ENCODE measurements at places on chromosomes 6 and 20.

- no peak for DNase-seq
These were observed 56.7 kb downstream of the KIAA0319 start for GRCh38 chr6:24589334-24589733.

GRCh38 chr6:71299541-71300470, 11.2 kb downstream of the OGFRL1 start:
- DNase-seq = no peak

DNA sequence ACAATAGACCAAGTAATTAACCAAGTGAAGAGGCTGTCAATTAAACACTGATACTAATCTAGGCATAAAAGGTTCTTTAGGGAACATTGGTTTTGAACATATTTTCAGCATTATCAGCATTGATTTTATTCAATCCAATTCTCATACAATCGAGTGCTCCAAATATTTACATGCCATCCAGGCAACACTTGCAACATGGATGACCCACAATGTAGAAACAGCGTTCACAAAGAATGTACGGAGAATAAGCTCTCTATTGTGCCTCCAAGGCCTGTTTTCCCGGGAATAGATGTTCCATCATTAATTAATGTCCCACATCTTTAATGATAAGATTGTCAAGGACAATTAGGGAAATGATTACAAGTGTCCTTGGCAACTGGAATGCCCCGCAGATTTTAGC, 117.4 kb downstream of the RFX6 start:
- no peak for DNase-seq

DNA sequence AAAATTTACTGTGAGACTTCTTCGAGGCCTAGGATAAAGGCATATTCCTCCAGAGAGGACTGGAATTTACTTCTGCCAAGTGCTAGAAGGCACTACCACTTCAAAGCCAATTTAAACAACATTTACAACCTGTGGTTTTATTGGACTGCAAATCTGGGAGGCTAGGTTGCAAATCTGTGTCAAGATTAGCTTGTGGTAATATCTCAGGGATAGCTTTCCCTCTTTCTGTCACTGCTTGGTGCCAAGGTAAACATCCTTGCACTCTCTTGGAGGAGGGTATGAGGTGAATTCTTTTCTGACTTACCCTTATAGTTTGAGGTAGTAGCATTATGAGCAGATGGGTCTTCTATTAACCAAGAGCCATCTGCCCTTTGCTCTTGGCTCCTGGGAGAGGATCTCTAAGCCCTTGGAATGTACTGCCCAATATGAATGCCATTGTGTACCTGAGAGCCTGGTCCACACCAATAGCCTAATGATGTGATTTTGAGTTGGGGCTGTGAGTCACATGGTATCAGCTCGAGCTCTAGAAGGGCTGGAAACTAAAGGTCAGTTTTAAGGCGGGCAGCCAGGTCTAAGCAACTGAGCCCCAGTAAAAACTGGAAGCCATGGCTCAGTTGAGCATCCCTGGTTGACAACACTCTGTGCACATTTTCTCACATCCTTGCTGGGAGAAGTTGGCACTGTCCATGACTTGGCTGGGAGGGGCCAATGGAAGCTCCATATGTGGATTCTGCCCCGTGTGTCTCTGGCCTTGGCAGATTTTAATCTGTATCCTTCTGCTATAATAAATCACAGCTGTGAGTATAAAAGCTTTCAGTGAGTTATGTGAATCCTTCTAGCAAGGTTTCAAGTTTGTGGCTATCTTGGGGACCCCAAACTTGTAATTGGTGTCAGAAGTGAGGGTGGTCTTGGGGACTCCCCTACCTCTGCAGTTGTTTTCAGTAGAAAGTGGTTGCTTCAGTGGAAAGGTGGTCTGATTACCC, 188.1 kb downstream of the UBE3D start:
- DNase-seq = no peak

DNA sequence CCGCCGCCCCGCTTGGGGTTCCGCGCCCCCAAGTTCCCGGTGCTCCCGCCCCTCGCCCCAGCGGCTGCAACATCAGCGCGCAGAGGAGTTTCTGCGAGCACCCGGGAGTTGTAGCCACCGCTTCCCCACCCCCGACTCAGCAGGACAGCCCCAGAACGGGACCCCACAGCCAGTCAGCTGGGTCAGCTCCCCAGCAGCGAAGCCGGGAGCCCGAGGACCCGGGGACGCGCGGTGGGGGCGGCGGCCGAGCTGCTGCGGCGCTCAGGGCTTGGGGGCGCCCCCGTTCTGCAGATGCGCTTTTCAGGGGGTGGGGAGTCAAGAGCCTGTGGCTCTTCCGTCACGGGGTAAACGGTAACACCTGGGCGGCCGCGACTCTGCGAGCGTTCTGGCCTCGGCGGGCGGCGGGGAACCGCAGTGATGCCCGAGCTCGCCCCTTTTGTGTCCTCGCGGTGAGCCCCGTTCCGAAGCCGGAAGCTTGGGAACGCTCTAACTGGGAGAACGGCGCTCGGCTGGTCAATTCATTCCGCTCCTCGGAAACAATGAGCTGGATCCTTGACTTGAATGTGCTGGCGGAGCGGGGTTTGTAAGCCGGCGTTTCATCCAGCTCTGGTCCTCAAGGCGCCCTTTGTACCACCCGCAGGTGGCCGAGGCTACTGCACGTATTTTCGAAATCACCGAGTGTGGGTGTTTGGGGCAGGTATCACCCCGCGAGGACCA, 774 bp downstream of the PLEKHG1 start:
- peak; percentile 25 for DNase-seq

GRCh38 chr6:166109608-166110007, 58.0 kb downstream of the TBXT start:
- no peak for DNase-seq

DNA sequence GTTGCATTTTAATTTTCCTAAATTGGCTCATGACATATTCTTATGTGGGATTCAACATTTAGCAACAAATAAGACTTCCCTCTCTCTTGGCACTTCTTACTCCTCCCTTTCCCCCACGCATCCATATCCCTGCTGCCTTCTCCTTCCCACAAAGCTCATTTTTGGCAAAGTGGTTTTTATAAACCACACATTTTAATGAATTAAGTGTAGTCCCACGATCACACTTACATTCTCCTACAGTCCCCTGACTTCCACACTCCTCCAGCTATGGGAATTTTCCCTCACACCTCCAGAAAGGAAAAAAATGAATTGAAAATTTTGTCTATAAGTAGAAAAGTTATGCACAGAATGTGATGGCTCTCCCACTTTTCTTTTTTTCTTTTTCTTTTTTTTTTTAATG, 345.0 kb downstream of the CD83 start:
- DNase-seq = no peak

DNA sequence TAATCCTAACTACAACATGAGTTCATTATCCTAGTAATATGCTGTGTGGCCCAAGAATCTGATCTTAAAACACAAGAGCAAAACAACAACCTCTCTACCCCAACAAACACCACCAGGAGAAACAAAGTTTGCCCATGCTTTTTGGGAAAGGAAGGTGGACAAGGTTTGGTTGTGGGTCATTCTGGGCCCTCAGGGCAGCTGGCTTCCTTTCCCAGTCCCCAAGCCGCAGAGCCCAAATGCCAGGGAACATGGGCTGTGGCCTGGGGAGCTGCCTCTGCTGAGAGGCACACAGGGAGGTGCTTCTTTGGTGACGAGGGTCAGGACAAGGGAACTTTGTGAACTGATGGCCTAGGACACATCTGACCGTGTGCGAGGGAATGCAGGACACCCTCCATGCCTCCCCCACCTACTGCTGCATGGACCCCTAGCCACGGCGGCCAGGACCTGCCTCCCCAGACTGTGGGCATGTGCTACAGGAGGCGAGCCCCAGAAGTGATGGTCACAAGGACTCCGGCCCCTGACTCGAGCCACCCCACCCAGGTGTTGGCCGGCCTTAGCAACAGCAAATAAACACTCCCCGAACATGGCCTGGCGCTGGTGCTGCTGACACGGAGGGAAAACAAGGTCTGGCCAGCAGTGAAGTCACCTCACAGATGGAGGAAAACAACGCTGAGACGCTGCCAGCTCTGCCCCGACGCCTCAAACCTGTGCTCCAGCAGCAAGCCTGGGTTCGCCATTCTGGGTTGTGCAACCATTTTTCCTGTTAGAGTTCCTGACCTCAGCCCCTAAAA, 55.6 kb downstream of the RRBP1 start:
- DNase-seq = no peak

GRCh38 chr6:144797881-144798589, 512.9 kb downstream of the UTRN start:
- DNase-seq = no peak

GRCh38 chr20:34624629-34625028, 52.3 kb downstream of the PIGU start:
- DNase-seq = no peak

GRCh38 chr6:107344383-107344782, 115.0 kb downstream of the PDSS2 start:
- no peak for DNase-seq

- no peak for DNase-seq
These were observed 48.2 kb upstream of the MLN start for GRCh38 chr6:33851959-33852358.

GRCh38 chr20:62575976-62576722, 66.2 kb upstream of the SLCO4A1 start:
- DNase-seq = no peak

DNA sequence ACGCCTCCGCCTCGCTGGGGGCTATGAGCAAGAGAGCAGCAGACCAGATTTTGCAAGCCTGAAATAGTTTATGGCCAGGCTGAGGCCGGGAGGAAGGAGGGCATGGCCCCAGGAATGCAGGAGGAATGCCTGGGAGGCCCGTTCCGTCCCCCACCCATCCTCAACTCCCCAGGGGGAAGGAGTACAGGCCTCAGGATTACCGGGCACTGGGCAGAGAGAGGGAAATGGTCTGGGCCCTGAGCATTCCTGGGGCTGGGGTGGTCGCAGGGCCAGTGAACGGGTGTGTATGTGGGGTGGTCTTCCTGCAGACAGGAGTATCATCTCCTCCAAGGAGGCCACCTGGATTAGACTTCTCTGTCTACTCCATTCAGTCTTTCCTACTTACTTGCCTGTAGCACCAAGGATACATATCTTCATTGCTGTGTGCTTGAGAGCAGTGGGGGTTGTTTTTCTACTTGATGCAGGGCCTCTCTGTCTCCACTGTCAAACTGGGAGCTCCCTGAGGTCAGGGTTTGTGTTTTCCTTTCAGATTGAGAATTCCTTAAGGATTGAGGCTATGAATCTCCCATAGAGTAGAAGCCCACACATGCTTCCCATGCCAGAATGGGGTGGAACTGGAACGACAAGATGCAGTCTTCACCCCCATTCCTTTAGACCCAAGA, 81.3 kb downstream of the VEGFA start:
- no peak for DNase-seq

DNA sequence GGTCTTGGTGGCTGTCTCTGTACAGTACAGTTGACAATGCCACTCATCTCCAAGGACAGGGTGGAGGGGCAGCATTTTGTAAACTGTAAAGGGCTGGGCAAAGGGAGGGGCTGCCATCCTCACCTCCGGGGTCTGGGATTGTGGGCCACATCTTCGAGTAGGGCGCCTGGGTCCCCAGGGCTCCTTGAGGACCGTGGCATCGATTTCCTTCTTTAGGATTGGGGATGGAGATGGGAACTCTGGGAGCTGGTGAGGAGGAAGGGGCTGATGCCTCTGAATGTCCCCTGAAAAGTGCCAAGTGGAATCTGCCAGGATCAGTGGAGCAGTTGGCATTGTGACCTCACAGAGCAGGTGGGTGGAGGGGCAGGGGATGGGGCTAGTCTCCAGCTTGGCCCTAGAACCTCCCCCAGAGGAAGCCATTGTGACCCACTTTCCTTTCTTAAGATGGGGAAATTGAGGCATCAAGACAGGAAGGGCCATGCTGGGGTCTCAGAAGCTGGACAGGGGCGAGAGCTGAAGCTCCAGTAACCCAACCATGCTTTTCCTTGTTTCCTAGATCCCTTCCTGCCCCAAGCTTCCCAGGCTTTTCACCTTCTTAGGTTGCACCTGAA, at the start of gene SUN5:
SUN5 (minus strand) TSS at position 293 of the 611 bp plus-strand sequence; CDS start at position 200, 93 bp downstream.
- DNase-seq = no peak

DNA sequence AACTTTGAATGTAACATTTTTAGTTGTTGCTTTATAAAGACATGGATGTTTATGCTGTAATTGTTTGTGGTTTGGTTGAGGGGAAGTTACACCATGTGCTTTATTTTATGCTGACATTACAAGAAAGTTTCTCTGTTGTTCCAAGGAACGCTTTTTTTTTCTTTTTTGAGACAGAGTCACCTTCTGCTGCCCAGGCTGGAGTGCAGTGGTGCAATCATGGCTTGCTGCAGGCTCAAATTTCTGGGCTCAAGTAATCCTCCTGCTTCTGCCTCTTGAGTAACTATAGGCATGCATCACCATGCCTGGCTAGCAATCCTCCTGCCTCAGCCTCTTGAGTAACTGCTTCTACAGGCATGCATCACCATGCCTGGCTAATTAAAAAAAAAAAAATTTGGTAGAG, 21.0 kb upstream of the IFNGR1 start:
- DNase-seq = no peak

DNA sequence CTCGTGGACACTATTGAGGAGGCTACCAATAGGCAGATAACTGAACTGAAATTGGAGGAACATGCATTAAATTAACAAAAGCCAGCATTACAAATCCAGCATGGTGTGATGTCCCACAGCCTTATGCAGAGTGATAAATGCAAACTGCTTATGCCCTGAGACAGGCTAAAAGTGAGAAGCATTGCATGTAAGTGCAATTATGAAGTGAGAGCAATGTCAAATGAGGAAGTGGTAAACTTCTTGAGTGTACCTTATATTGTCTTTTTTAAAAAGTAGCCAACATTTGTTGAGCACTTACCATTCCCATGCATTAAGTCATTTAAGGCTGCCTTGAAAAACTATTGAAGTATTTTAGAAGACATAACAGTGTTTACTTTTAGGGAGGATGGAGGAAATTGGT, 212.2 kb downstream of the TBC1D7 start:
- DNase-seq = no peak

DNA sequence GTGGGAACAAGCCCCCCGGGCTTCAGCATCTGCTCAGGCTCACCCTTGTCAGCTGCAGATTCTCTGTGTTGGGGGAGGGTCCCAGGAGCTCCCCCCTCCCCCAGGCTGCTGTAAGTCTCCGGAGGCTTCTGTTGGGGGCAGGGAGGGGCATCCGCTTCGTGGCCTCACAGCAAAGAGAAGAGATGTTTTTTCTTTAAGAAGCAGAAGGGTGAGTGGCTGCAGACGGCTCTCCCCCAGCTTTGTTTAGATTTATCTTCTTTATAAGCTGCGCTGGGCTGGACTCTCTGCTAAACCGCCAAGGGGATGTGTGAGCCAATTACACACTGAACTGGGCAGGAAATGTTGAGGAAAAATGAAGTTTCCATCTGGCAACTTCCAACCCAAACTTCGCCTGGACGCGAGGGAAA, 48.7 kb upstream of the GATA5 start:
- no peak for DNase-seq
